ENCODE measurements at places on chromosomes 11 and 22.
A peak's percentile ranks its signal among the peaks of the same experiment; 100 is the strongest.

- no peak for DNase-seq
Observed at GRCh38 chr11:68099057-68099456, 22.1 kb downstream of the CHKA start.

DNA sequence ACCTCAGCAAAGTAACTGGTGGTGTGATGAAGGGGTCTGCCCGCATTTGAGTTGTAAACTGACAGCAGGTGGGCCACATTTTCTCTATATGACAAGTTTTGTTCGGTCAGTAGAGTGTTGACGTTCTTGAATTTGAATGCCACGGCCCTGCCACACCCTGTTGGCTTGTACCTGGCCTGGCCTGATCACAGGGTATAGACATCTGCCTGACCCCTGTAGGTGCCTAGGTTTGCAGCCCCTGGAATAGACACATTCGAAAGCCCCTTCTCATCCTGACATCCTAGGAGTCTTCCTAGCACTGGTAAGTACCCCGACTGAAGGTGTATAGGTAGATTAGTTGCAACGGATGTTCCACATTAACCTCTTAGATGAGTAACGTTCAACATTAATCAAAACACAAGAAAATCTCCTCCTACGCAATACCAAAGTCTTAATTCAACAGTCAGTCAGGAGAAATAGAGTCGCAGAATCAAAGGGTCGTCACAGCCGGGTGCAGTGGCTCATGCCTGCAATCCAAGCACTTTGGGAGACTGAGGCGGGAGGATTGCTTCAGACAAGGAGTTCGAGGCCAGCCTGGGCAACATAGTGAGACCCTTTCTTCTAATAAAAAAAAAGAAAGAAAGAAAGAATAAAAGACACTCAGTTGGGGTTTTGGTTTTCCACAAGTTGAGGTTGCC lies 43.6 kb upstream of the CD5 start:
- no peak for DNase-seq

DNA sequence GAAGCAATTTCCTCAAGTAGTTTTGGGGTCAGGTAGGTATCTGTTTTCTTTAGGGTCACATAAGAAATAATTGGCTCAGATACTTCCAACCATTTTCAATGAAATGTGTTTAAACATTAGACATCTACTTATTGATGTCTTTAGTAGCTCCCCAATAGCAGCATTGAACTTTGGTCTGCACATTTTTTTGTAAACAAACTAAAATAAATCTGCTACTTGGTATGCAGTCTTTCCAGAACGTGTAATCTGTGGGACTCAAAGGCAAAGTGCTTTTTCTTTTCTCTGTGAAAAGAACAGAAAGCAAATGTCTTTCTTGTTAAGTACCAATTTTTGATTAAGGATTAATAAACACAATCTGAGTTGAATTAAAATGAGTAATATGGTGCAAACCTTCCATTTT lies 13.6 kb downstream of the SLC22A25 start:
- DNase-seq: no peak

DNA sequence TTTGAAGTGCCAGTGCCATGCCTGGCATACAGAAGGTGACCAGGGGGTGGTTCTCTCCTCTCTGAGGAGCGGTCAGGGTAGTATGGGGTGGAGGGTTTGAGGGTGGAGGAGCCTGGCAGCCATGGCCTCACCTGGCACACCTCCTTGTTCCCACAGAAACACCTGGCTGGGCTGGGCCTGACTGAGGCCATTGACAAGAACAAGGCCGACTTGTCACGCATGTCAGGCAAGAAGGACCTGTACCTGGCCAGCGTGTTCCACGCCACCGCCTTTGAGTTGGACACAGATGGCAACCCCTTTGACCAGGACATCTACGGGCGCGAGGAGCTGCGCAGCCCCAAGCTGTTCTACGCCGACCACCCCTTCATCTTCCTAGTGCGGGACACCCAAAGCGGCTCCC lies 9.6 kb downstream of the SERPINH1 start:
- no peak for DNase-seq

- DNase-seq: peak; percentile 69
Observed at GRCh38 chr11:65454696-65455456, 32.3 kb downstream of the NEAT1 start.

GRCh38 chr22:39926753-39927152 lies 25.9 kb downstream of the GRAP2 start:
- no peak for DNase-seq

- no peak for DNase-seq
Observed at GRCh38 chr11:59187035-59187434, 15.1 kb downstream of the DTX4 start.

GRCh38 chr22:43308060-43308830 lies 34.9 kb downstream of the SCUBE1 start:
- DNase-seq: no peak

DNA sequence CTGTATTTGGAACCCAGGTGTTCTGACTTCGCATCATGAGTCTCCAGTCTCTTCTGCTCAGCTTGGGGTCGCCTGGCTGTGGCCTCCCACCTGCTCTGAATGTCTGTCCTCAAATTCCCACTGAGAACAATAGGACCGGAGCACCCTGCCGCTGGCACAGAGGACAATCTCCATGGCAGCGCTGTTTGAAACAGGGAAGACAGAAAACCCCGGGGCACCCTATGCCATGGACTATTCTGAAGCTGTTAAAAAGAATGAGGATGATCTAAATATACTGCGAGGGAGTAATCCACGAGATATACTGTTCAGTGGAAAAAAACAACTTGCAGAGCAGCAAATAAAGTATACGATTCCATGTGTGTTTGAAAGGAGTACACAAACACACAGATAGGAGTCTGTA lies 415.6 kb upstream of the NARS2 start:
- no peak for DNase-seq

GRCh38 chr11:11931461-11932055 lies 76.9 kb downstream of the DKK3 start:
- DNase-seq: no peak

- no peak for DNase-seq
Observed at GRCh38 chr11:5880329-5880728, at the start of gene OR52E4. Gene OR52E4 (plus strand): TSS chr11:5880629. CDS start chr11:5884293, 3,664 bp downstream.

Measured in activated CD4-positive, alpha-beta T cell treated with anti-CD3 and anti-CD28 coated beads for 1 hour (primary cell).